ENCODE measurements at places on chromosomes 13 and 19. TPM values are rescaled to one million over a fixed set of nuclear protein-coding genes. Genes with fewer than 3 reads are reported as not detected.

Gene EFNB2
- 13.5 TPM for total RNA-seq

Gene NBEA
- 7.8 TPM for total RNA-seq

Gene LAIR1
- not detected for total RNA-seq

Gene RNF225
- total RNA-seq = under 0.01 TPM

GRCh38 chr19:50975766-50976165, 6.4 kb upstream of the KLK6 start:
- no peak for DNase-seq
- H3K4me1 ChIP-seq = no peaks in the 10 kb centered on the region
- no peaks in the 10 kb centered on the region for H3K36me3 ChIP-seq
- H3K27ac ChIP-seq = no peak overlapping the region
- no peak overlapping the region for H3K4me3 ChIP-seq

DNA sequence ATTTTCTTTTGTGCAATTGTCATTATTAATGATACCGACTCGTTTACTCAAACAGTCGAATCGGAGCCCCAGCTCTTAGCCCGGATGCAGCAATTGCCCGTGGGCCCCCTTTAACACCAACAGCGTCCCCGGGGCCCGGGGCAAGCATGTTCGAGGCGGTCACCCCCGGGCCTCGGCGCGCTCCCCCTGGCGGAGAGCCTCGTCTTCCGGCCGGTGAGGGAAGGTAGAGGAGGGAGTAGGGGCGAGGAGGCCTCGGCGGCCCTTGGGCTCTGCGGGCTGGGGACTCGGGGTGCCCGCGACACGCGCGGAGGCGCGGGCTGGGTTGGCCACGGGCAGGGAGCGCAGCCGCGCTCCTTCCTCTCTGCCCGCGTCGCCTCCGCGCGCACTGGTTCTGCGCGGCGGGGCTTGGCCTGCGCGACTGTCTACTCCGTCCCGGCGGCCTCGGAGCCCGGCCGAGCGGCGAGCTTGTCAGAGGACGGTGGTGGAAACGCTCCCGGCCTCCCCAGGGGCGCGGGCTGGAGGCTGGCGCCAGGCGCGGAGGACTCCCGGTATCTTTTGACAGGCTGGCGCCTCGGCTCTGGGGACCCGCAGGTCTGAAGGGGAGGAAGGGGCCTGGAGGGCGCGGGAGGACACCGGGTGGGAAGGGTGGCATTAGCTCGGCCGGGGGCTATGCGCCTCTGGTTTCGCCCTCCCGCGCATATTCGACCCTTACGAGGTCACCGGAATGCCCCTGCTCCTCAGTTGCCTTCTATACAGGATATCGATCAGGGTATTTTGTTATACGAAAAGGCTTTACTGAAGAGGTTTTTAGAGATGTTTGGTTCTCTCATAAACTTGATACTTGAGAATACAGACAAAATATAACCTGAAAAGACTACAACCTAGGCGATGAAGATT, 1.5 kb downstream of the BIVM start:
- H3K4me3 ChIP-seq = peak overlapping the region; percentile 83
- H3K27ac ChIP-seq = peak overlapping the region; percentile 78
- H3K36me3 ChIP-seq = no peaks in the 10 kb centered on the region
- peak; percentile 78 for DNase-seq
- H3K27me3 ChIP-seq = no peaks in the 10 kb centered on the region
- H3K4me1 ChIP-seq = peaks cover 5% of the 10 kb centered on the region

DNA sequence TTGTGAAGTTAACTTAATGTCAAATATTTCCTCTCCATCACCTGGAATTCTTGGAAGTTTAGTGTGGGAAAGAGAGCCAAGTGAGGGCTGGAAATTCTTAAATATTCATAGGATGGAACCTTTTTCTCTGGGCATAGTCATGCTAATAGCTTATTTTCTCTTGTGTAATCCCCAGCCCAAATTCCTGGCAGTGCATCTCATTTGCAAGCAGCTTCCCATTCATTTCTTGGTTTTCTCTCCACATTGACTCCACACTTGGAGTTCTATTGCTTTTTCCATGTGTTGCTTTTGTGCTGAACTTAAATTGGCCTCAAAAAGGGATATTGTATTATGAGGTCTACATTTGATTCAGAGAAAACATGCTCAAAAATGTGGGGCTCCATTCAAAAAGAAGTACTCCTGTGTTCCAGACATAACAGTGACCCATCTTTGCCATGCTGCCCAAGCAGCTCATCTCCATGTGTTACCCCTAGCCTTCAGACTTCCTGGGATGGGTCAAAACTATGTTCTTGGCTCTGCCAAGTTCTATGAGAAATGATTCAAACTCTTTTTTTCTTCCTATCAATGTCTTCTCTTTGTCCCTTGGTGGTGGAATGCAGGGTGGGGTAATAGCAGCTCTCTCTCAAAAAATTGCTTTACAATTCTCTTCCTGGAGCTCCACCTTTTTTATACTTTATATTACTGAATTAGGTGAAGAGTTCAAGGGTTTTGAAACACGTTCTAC, 2471.5 kb downstream of the PCDH9 start:
- no peaks in the 10 kb centered on the region for H3K4me1 ChIP-seq
- H3K27ac ChIP-seq = no peak overlapping the region
- H3K27me3 ChIP-seq = no peaks in the 10 kb centered on the region
- H3K36me3 ChIP-seq = no peaks in the 10 kb centered on the region
- no peak overlapping the region for H3K4me3 ChIP-seq
- no peak for DNase-seq

DNA sequence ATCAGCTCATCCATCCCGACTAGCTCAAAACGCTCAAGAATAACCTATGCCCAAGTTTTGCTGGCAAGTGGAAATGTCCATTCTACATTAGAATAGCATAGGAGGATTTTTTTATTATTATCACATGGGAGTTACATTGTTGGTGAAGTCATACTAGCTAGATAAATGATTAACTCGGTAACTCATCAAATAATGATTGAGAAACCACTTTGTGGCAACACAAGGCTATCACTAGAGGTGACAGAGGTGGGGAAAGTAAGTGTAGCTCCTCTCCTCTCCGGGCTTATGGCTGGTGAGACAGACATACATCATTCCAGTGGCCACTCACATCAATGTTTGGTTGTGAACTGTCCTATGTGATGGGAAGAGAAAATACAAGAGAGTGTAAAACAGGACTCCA, 161.6 kb downstream of the ZIC5 start:
- DNase-seq = no peak
- no peaks in the 10 kb centered on the region for H3K36me3 ChIP-seq
- H3K4me1 ChIP-seq = no peaks in the 10 kb centered on the region
- H3K27me3 ChIP-seq = no peaks in the 10 kb centered on the region

DNA sequence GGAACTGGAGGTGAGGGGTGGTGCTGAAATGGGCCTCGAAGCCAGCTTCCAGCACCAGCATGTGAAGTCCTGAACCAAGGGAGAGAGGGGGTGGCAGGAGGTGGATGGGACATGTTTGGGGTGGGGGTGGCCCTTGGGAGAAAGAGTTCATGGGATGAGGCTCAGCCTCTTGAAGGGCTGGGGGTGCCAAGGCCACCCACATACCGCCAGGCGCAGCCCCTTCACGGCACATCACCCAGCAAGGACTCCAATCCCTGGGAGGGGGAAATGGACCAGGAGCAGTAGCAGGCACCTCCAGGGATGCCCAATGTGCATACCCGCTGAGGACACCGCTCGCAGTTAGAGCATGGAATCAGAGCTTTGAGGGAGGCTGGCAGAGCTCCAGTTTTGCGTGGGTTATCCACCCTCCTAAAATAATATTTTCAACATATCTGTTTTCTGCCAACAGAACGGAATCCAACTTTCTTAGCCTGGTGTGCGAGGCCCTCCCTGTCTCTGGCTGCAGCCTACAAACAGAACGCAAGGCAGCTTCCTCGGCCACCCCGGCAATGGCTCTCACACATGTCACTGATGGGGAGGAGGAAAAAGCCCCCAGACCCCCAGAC, 140.5 kb upstream of the VSTM2B start:
- no peak overlapping the region for H3K4me3 ChIP-seq
- no peak overlapping the region for H3K27ac ChIP-seq
- H3K27me3 ChIP-seq = no peaks in the 10 kb centered on the region
- DNase-seq = no peak
- H3K36me3 ChIP-seq = no peaks in the 10 kb centered on the region

GRCh38 chr19:29576761-29577648, 29.1 kb upstream of the POP4 start:
- H3K27me3 ChIP-seq = no peaks in the 10 kb centered on the region
- H3K27ac ChIP-seq = no peak overlapping the region
- H3K36me3 ChIP-seq = no peaks in the 10 kb centered on the region
- no peak overlapping the region for H3K4me3 ChIP-seq

DNA sequence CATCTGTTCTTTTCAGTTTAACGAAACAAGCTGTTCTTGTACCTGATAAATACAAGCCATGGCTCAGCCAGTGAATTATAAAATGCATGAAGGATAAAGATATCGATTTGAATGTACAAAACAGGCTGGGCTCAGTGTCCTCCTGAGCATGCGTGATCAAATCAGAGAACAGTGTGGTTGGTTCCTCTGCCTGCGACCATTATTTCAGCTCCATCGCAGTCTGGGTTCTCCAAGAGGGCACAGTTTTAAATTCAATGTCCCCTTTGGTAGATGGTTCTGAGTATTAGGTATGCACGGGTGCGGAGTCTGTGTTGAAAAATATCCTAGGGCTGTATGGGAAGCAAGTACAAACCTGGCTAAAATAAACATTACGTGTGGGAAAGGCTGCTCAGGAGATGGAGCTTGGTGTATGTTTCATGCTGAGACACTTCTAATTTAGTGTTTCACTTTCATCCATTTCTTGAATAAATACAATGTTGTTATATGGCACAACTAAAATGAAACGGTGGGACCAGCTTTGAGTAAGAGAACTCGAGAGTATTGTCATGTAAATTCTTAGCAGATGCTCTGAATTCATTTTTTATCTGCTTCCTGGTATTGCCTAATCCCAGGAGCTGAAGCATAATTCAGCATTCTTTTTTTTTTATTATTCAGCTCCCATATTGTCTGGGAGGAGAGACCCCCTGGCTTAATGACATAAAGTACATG, 458.7 kb downstream of the MYO16 start:
- no peaks in the 10 kb centered on the region for H3K36me3 ChIP-seq
- no peak overlapping the region for H3K27ac ChIP-seq

DNA sequence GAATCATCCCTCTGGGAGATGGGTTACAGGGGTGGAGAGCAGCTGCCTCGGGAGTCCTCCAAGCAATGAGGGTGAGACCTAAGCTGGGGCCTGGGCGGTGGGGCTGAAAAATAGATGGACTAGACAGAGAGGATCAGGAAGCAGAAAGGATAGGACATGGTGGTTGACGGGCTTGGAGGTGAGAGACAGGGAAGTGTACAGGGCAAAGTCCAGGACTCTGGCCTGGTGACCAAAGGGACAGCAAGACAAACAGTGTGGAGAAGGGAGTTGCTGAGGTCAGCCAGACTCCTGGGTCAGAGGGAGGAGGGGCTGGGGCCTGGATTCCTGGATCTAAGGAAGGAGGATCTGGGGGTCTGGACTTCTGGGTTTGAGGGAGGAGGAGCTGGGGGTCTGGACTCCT, 5.5 kb downstream of the PHLDB3 start:
- H3K4me3 ChIP-seq = no peak overlapping the region
- H3K36me3 ChIP-seq = peaks cover 9% of the 10 kb centered on the region
- no peak overlapping the region for H3K27ac ChIP-seq
- H3K27me3 ChIP-seq = no peaks in the 10 kb centered on the region
- peaks cover 5% of the 10 kb centered on the region for H3K4me1 ChIP-seq

- H3K27ac ChIP-seq = no peak overlapping the region
- no peak for DNase-seq
- no peaks in the 10 kb centered on the region for H3K4me1 ChIP-seq
- H3K36me3 ChIP-seq = no peaks in the 10 kb centered on the region
Observed at GRCh38 chr19:41356984-41357739, 3.4 kb upstream of the TGFB1 start.

DNA sequence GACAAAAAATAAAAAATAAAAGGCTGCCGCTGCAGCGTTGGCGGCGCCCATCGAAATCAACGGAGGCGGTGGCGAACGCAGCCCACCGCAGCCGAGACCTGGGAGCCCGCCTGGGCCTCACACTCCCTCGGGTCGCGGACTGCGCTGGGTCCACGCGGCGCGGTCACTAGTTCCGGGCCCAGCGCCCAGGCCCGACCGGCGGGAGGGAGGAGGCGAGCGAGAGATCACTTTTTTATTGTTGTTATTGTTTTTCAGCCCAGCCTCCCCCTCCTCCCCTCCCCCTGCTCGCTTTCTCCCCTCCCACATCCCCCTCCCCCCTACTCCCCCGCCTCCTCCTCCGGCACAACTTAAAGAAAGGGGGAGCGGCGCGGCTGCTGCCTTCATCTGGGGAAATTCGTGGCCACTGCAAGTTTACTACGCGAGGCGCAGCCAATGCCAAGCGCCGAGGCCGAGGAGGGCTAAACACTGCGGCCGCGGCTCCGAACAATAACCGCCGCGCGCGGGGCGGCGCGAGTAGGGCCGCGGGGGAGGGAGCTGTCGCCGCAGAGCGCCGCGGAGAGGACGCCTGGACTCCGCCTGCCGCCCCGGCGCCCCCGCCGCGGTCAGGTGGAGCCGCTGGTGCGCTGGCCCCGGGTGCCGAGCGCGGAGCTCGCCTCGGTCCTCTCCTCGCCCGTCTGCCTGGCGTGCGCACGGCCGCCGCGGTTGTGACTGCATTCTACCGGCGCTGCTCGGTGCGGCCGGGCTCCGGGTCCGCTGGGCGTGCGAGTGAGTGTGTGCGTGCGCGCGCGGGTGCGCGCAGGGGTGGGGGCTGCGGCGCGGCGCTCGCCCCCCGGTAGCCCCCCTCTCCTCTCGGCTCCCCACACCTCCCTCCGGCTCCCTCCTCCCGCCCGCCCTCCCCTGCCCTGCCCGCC, 505 bp upstream of the ZIC2 start:
- no peaks in the 10 kb centered on the region for H3K36me3 ChIP-seq
- H3K27ac ChIP-seq = no peak overlapping the region
- no peaks in the 10 kb centered on the region for H3K4me1 ChIP-seq
- H3K27me3 ChIP-seq = peaks cover 76% of the 10 kb centered on the region
- DNase-seq = no peak
- peak overlapping the region; percentile 42 for H3K4me3 ChIP-seq

Measured in fibroblast of lung (primary cell).